Ovary (tissue), 10 donors: ENCODE measurements at places on chromosomes 5 and 9. TPM values are rescaled to one million over a fixed set of nuclear protein-coding genes. Genes with fewer than 3 reads are reported as not detected.

The ARID3C gene
- total RNA-seq, result 0.40 TPM

The DND1 gene
- 0.43 TPM for total RNA-seq

GRCh38 chr5:12023614-12024241 is 119.5 kb upstream of the CTNND2 start:
- H3K27ac ChIP-seq, result no peak overlapping the region
- no peaks in the 10 kb centered on the region for H3K36me3 ChIP-seq
- no peaks in the 10 kb centered on the region for H3K4me1 ChIP-seq
- H3K4me3 ChIP-seq, result no peak overlapping the region
- no peak for DNase-seq

The SELENOP gene
- total RNA-seq, result 339 TPM

GRCh38 chr9:135241381-135242048 is 154.0 kb downstream of the OLFM1 start:
- no peak for DNase-seq
- no peak overlapping the region for H3K4me3 ChIP-seq
- H3K4me1 ChIP-seq, result no peaks in the 10 kb centered on the region
- no peaks in the 10 kb centered on the region for H3K36me3 ChIP-seq
- no peak overlapping the region for H3K27ac ChIP-seq
- H3K27me3 ChIP-seq, result no peaks in the 10 kb centered on the region

DNA sequence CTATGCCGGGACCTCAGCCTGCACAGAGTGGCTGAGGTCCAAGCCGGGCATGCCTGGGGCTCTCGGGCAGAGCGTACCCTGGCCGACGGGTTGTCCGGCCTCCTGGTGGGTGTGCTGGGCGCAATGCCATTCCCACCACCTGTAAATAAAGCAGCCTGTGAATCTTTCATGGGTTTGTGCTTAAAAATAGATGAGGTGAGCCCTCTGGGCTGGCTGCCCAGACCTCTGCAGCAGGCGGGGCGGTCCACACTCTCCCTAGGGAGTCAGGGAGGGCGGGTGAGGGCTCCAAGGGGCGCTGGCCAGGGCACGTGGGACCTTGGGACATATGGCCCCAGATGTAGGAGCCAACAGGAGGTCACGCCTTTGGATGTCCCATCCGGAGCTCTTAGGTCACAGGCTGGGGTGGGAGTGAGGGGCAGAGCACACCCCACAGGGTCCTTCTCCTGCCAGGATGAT is 3.6 kb upstream of the AGPAT2 start:
- H3K4me1 ChIP-seq, result no peaks in the 10 kb centered on the region
- no peaks in the 10 kb centered on the region for H3K36me3 ChIP-seq
- no peaks in the 10 kb centered on the region for H3K27me3 ChIP-seq

The ZNF189 gene
- total RNA-seq, result 21.9 TPM

The IL6ST gene
- 169 TPM for total RNA-seq

- peaks cover 8% of the 10 kb centered on the region for H3K4me1 ChIP-seq
- peak overlapping the region; percentile 19 for H3K27ac ChIP-seq
- no peaks in the 10 kb centered on the region for H3K27me3 ChIP-seq
- no peaks in the 10 kb centered on the region for H3K36me3 ChIP-seq
- DNase-seq, result peak; percentile 93
- no peak overlapping the region for H3K4me3 ChIP-seq
Observed at GRCh38 chr9:113590991-113591898, 127.7 kb downstream of the RGS3 start.

DNA sequence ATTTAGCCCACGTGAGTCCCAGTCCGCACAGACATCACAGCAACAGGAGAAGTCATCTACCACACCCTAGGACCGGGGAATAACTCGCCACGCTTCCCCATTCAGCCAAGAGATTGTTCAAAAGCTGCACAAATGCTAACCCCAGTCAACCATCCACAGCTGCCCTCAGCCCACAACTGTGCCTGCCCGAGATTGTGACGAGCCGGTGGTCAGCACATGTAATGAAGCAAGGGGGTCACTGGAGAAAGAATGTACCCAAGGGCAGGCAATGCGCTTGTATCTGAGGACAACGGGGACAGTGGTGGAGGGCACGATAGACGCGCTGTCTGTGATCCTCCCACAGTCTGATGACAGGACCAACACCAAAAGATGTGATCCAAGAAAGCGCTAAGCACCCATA is 67.8 kb downstream of the COL23A1 start:
- no peaks in the 10 kb centered on the region for H3K36me3 ChIP-seq
- no peak overlapping the region for H3K27ac ChIP-seq
- no peak overlapping the region for H3K4me3 ChIP-seq
- no peak for DNase-seq

- no peaks in the 10 kb centered on the region for H3K36me3 ChIP-seq
- H3K27me3 ChIP-seq, result peaks cover 3% of the 10 kb centered on the region
- H3K27ac ChIP-seq, result no peak overlapping the region
- H3K4me1 ChIP-seq, result peaks cover 7% of the 10 kb centered on the region
Observed at GRCh38 chr9:970151-970996, 6.1 kb upstream of the DMRT3 start.

- no peak overlapping the region for H3K27ac ChIP-seq
- DNase-seq, result no peak
- H3K4me1 ChIP-seq, result no peaks in the 10 kb centered on the region
Observed at GRCh38 chr5:87781976-87782375, 369.2 kb upstream of the CCNH start.

DNA sequence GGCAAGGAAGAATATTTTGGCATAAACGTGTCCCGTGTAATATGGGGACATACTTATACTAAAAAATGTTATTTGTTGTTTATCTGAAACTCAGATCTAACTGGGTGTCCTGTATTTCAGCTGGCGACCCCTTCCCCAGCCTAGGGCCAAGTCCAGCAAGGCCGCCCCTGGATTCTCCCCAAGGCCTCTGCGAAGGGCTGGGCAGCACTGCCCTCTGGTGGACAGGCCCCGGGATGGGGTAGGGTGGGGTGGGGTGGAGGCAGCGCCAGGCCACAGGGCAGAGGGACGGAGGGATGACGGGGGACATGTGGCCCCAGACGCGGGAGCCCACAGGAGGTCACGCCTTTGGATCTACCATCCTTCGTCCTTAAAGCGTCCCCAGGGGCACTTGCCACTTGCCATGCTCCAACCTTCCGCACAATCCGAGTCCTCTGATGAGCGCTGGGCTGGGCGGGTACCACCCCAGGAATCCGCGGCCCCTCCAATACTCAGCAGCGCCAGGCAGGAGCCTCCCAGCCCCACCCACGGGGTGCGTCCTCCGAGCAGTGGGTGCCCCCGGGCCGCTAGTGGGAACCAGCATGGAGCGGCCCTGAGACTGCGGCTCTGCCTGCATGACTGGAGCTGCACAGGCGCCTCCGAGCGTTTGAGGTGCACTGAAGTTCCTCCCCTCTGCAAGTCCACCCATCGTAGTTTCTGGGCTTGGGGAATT is 7.1 kb upstream of the AGPAT2 start:
- no peak overlapping the region for H3K4me3 ChIP-seq
- no peaks in the 10 kb centered on the region for H3K27me3 ChIP-seq
- no peaks in the 10 kb centered on the region for H3K36me3 ChIP-seq
- no peak overlapping the region for H3K27ac ChIP-seq
- H3K4me1 ChIP-seq, result peaks cover 3% of the 10 kb centered on the region

The PCDHGB3 gene
- total RNA-seq, result 4.5 TPM
